ENCODE measurements at places on chromosomes 6 and 20. TPM values are rescaled to one million over a fixed set of nuclear protein-coding genes. Genes with fewer than 3 reads are reported as not detected.

DNA sequence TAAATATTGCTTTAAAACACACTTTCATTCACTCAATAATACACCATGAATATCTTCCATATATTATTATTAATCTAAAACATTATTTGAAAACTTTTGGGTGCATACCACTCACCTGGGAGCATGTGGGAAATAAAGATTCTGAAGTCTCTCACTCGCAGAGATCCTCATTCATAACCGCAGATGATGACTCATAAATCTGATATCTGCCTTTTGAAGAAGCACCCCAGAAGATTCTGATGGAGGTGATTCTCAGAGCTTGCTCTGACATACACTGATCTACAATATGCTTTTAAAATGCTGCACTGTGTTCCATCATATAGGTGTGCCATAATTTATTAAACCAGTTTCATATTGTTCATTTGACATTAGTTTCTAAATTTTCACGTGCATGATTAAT lies 135.0 kb upstream of the SGK1 start:
- no peak overlapping the region for H3K27ac ChIP-seq
- no peak for DNase-seq
- H3K4me1 ChIP-seq: peaks cover 5% of the 10 kb centered on the region
- H3K27me3 ChIP-seq: no peaks in the 10 kb centered on the region
- H3K4me3 ChIP-seq: no peak overlapping the region

DNA sequence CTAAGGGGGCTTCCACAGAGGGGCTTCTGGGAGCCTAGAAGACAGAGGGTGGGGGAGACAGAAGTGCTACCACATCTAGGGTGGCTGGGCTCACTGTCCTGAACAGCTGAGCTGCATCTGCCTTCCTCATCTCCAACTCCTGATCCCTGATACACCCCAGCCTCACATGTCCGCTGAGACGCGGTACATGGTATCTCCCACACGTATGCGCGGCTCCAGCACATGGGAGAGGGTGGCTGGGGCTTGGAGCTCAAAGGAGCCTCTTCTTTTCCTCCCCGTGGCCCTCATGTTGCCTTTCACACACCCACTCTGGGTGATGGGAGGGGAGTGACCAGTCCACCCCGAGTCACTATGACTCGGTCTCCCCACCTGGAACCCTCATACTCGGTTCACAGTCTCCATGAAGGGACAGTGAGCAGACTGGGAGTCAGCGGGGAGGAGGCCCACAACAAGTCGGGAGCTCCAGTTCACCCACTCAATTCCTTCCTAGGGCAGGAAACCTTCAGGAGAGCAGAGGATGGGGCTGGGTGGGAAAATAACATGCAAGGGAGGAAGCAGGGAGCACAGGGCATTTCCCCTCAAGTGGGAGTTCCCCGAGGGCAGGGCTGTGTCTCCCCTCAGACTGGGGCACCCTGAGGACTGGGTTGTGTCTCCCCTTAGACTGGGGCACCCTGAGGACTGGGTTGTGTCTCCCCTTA lies 61.7 kb downstream of the MRPL14 start:
- no peak overlapping the region for H3K27ac ChIP-seq
- H3K36me3 ChIP-seq: no peaks in the 10 kb centered on the region
- DNase-seq: no peak
- H3K27me3 ChIP-seq: peaks cover 5% of the 10 kb centered on the region
- H3K4me3 ChIP-seq: no peak overlapping the region
- peaks cover 11% of the 10 kb centered on the region for H3K4me1 ChIP-seq

SF3B5 gene
- 168 TPM for total RNA-seq

GRCh38 chr6:113381959-113382358 lies 475.2 kb upstream of the MARCKS start:
- H3K4me1 ChIP-seq: no peaks in the 10 kb centered on the region
- H3K27ac ChIP-seq: no peak overlapping the region
- H3K27me3 ChIP-seq: no peaks in the 10 kb centered on the region

DNA sequence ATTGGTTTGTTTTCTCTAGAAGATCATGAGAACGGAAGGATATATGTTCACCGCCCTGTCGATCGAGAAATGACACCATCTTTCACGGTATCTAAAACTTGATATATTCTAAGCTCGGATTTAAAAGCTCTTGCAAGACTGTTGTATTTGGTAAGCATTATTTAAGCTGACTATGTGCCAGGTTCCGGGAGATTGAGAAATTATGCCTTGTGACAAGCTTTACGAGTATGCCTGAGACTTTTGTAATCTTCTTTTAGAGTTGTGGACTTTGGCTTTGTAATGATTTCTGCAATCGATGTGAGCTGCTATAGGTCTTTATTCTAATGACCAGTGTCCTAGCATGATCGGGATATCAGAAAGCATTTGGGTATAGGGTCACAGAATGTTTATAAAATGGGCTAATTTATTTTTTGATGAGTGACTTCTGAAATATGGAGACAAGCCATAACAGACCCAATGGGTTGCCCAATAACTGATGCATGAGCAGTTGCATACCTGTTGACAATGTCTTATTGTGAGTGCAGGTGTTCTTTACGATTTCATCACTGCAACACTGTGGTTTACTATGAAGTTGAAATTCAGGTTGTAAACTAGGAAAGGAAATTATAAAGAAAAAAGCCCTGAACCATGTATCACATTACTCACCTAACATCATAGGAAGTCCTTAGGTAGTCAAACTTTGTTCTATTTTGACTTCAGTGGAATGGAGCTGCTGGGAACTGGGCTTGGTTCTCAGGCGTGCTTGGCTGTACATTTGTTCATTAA lies 14.0 kb downstream of the CDH26 start:
- H3K27ac ChIP-seq: no peak overlapping the region
- no peaks in the 10 kb centered on the region for H3K36me3 ChIP-seq
- peak; percentile 1 for DNase-seq
- peaks cover 1% of the 10 kb centered on the region for H3K27me3 ChIP-seq
- no peak overlapping the region for H3K4me3 ChIP-seq

LPA gene
- not detected for total RNA-seq

CNKSR3 gene
- not detected for total RNA-seq

GSTA3 gene
- total RNA-seq: not detected

SLC17A3 gene
- total RNA-seq: 0.21 TPM

PDE7B gene
- 0.29 TPM for total RNA-seq

DNA sequence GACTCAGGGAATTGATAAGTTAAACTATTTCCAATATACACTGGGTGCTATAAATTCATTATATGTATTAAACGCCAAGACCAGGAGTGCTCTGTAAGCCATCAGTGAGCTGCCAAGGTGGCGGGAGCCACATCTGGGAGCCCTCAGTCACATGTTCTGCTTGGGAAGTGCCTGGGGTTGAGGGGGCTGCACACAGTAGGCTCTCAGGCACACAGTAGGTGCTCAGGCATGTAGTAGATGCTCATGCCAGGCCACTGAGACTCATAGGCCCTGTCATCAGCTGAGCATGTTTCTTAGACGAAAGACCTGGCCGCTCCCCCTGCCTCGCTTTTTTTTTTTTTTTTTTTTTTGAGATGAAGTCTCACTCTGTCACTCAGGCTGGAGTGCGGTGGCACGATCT lies 83.3 kb upstream of the BHLHE23 start:
- no peak for DNase-seq
- H3K27ac ChIP-seq: no peak overlapping the region
- no peaks in the 10 kb centered on the region for H3K36me3 ChIP-seq
- no peak overlapping the region for H3K4me3 ChIP-seq

GRCh38 chr6:163686301-163686700 lies 271.8 kb downstream of the QKI start:
- peaks cover 11% of the 10 kb centered on the region for H3K27me3 ChIP-seq
- H3K4me1 ChIP-seq: no peaks in the 10 kb centered on the region
- no peaks in the 10 kb centered on the region for H3K36me3 ChIP-seq
- DNase-seq: no peak
- no peak overlapping the region for H3K27ac ChIP-seq
- no peak overlapping the region for H3K4me3 ChIP-seq

GRCh38 chr6:45297320-45297719 lies 30.8 kb upstream of the RUNX2 start:
- no peak overlapping the region for H3K4me3 ChIP-seq
- H3K27me3 ChIP-seq: no peaks in the 10 kb centered on the region
- peaks cover 17% of the 10 kb centered on the region for H3K36me3 ChIP-seq
- no peak for DNase-seq
- H3K27ac ChIP-seq: no peak overlapping the region

DNA sequence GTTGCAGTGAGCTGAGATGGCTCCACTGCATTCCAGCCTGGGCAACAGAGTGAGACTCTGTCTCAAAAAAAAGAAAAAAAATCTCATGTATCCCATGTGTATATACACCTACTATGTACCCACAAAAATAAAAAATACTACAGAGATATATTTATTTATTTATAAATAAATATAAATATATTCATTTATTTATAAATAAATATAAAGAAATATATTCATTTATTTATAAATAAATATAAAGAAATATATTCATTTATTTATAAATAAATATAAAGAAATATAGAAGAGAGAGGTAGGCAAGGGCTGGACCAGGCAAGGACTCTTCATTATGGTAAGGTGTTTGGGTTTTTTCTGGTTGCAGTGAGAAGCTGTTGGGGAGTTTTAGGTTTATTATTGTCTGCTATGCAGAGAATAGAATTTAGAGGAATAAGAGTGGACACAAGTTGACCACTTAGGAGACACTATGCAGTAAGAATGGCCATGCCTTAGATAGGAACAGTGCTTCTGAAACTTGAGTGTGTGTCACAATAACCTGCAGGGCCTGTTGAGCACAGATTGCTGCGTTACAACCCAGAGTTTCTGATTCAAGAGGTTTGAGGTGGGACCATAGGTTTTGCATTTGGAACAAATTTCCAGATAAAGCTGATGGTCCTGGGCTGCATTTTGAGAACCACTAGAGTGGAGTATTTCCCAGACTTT lies 254.2 kb downstream of the EYA4 start:
- no peaks in the 10 kb centered on the region for H3K36me3 ChIP-seq
- no peak for DNase-seq
- no peaks in the 10 kb centered on the region for H3K27me3 ChIP-seq
- no peaks in the 10 kb centered on the region for H3K4me1 ChIP-seq

BHLHE23 gene
- total RNA-seq: not detected

OLIG3 gene
- total RNA-seq: 0.44 TPM

DNA sequence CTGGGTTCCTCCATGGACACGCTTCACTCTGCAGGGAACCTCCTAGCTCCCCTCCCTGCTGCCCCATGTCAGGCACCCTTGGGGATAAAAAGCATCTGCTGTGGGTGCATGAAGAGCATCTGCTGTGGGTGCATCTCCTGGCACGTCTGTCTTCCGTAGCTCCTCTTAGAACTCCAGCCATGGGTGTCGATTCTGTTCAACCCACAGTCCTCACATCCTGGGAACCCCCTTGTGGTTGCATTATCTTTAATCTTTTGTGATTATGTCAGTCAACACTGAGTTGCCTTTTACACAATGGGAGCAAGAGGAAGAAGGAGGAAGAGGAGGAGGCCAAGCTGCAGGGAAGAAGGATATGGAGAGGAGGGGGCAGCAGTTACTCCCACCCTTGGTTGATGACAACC lies 24.1 kb upstream of the CCR6 start:
- H3K27ac ChIP-seq: no peak overlapping the region
- DNase-seq: no peak
- H3K4me1 ChIP-seq: peaks cover 54% of the 10 kb centered on the region
- H3K36me3 ChIP-seq: peaks cover 6% of the 10 kb centered on the region
- no peak overlapping the region for H3K4me3 ChIP-seq

GRCh38 chr6:149929422-149929821 lies 6.5 kb upstream of the RAET1G start:
- peaks cover 13% of the 10 kb centered on the region for H3K4me1 ChIP-seq
- no peak overlapping the region for H3K4me3 ChIP-seq
- no peak overlapping the region for H3K27ac ChIP-seq
- no peaks in the 10 kb centered on the region for H3K36me3 ChIP-seq

DNA sequence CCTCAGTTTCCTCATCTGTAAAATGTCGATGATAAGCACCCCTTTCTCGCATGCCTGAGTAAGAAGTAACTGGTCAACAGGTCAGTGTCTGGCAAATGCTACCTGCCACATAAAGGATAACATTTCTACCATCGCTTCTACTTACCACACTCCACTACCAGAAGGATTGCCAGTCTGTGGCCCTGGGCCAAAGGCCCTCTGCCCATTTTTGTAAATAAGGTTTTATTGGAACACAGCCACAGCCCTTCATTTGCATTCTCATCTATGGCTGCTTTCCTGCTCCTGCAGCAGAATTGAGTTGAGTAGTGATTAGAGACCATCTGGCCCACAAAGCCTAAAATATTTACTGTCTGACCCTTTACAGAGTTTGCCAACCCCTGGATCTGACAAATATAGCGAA lies 121.8 kb downstream of the TOX2 start:
- no peak for DNase-seq
- H3K4me3 ChIP-seq: no peak overlapping the region
- H3K27me3 ChIP-seq: peaks cover 70% of the 10 kb centered on the region
- peaks cover 31% of the 10 kb centered on the region for H3K4me1 ChIP-seq

GRCh38 chr6:170480050-170480692 lies 72.9 kb downstream of the PSMB1 start:
- no peak overlapping the region for H3K27ac ChIP-seq
- H3K27me3 ChIP-seq: peaks cover 35% of the 10 kb centered on the region
- H3K4me3 ChIP-seq: no peak overlapping the region
- no peaks in the 10 kb centered on the region for H3K4me1 ChIP-seq
- no peaks in the 10 kb centered on the region for H3K36me3 ChIP-seq
- no peak for DNase-seq

DNA sequence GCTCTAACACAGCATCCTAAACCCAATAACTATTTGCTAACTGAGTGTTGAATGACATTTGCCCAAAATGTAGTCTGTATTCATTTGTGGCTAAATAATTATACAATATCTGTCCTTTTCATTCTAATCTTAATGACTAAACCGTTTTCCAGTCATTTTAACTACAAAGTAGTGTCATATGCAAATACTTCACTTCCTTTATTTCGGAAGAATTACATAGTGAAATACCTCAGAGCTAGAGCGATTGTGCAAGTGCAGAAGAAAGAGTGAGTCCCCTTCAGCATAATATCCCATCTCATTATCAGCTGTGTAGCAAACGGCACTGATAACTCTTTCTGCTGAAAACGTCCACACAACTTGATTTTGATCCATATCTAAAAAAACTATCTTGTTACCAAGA lies 66.2 kb downstream of the ROS1 start:
- no peaks in the 10 kb centered on the region for H3K36me3 ChIP-seq
- DNase-seq: no peak
- H3K27ac ChIP-seq: no peak overlapping the region
- H3K4me1 ChIP-seq: no peaks in the 10 kb centered on the region
- H3K4me3 ChIP-seq: no peak overlapping the region

DNA sequence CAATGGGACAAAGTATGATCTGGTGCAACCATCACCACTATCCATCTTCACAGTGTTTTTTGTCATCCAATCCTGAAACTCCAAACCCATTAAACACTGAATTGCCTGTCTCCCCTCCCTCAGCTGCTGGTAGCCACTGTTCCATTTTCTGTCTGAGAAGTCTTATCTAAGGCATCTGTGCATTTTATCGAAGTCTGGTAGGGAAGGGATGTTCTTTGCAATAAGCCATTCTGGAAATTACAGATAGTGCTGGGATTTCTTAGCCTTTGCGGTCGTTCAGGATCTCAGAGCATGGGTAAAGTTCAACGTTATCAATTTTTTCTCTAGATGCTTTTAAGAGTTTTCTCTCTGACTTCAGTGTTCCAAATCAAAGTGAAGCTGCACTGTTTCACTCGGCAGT lies 24.1 kb downstream of the KIF25 start:
- H3K27ac ChIP-seq: no peak overlapping the region
- no peak for DNase-seq
- no peaks in the 10 kb centered on the region for H3K4me1 ChIP-seq
- H3K27me3 ChIP-seq: no peaks in the 10 kb centered on the region

GTSF1L gene
- total RNA-seq: not detected

Data from activated CD8-positive, alpha-beta T cell treated with anti-CD3 and anti-CD28 coated beads, Interleukin-2, amount 10 ng/mL, durations not matched to agents 7 days and 5 days (primary cell).